ENCODE measurements at places on chromosomes 7 and 10.
A peak's percentile ranks its signal among the peaks of the same experiment; 100 is the strongest.

DNA sequence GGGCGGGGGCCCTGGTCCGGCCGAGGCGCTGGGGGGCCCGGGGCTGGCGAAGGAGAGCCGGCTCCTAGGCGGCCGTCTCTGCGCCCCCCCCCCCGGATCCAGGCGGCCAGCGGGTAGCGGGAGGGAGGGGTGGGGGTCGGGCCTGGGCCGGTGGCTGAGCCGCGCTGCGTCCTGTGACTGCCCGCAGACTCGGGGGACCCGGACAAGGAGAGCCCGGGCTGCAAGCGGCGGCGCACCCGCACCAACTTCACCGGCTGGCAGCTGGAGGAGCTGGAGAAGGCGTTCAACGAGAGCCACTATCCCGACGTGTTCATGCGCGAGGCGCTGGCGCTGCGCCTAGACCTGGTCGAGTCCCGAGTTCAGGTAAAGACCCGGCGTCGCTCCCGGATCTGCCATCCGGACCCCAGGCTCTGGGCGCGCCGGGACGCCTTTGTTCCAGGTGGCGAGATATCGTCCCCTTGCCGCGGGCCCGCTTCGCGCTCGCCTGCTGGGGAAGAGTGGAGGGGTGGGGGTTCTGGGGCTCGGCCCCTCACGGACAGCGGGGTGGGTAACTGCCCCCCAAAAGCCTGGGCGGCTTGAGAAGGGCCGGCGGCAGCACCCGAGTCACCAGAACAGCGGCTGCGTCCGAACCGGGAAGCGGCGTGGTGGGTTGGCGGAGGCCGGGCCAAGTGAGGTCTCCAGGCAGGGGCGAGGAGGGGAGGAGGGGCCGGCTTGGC, 819 bp downstream of the UNCX start:
- DNase-seq, result no peak

DNA sequence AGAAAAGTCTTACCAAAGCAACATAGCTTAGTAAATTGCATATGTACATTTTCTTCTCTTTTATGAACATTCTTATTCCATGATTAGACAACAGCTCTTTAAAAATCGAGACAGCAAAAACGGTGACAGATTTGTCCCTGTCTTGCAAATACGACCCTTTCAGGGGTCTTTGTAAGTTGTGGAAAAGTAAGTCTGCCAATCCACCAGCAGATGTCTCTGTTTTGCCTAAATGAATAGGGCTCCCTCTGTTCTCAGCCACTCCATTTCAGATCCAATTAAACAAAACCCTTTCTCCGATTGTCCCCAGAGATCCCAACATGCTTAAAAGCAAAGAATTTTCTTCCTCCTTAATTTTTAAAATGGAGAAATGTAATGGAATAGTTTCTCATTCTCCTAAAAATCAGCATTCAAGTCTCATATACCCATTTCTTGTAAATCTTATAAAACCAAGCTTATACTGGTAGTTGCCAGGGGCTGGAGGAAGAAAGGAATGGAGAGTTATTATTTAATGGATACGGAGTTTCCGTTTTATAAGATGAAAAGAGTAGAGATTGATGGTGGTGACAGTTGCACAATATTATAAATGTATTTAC, 61.0 kb upstream of the NFE2L3 start:
- DNase-seq, result peak; percentile 84

- no peak for DNase-seq
Observed at GRCh38 chr10:21888959-21889358, 114.6 kb downstream of the DNAJC1 start.

GRCh38 chr7:134910968-134911367, 75.3 kb upstream of the AGBL3 start:
- DNase-seq, result peak; percentile 70

DNA sequence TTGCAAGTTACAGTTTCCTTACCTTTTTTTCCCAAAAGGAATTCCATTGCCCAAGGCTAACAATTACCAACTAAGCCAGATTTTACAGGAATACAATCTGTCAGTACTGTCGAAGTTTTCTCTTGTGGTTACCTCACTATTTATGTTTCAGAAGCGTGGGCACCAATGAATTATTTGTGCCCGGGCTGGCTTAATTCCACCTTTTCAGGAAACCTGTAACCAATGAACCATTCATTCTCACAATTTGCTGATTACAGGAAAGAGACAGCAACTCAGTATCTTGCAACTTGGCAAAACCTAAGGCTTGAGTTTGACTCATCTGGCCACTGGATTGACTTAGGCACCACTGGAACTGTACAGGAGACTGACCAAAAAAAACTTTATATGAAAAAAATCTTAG, 485.6 kb downstream of the INHBA start:
- no peak for DNase-seq

GRCh38 chr7:25775999-25776743, 375.8 kb upstream of the NFE2L3 start:
- DNase-seq, result no peak

- DNase-seq, result no peak
Observed at GRCh38 chr7:106870528-106870927, 5.4 kb downstream of the PIK3CG start.

GRCh38 chr7:17608114-17608833, 309.8 kb downstream of the AHR start:
- DNase-seq, result no peak

DNA sequence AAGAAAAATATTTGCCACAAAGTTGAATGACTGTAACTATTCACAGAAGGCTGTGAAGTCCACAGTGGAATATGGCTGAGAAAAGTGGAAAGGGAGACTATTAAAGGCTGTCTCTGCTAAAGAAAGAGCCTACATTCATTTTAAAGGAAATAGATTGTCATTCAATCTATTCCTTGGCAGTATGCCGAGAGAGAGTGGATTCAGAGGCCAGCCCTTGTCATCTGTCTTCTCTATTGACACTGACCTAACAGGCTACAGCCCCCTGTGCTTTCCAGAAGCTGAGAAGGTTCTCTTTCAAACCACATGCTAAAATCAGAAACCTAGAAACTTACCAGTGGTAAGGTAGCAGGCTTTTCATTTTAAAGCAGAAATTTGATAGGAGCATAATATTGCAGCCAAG, 12.1 kb downstream of the ODAD2 start:
- no peak for DNase-seq

DNA sequence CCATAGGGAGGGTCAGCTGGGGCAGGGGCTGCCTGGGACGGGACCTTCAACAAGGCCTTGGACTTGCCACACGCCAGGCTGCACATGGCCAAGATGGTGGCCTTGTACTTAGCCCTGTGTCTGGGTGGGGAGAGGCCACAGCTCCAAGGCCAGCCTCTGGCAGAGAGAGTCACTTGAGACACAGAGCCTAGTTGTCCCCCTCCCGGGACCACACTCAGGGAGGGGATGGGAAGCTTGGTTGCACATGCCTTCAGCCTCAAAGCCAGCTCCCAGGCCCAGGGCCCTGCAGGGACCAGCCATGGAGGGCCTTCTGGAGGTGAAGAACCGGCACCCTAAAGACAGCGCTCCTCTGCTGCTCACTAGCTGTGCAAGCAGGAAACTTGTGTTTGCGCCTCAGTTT, 16.7 kb downstream of the MMRN2 start:
- no peak for DNase-seq

DNA sequence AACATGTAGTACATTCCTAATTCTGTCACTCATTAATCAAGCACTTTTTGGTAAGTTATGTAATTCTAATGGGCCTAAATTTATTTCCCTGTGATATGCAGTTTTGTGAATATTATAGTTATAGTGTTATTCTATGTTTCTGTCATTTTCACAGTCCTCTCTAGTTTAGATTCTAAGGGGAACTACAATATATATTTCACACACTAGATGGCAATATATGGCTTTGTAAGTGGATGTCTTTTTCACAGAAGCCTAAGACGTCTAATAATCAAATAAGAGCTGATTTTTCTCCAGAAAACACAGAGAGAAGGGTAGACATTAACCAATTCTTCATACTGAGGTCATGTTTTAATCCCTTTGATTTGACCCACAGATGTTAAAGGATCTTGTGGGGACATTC, 18.0 kb downstream of the RNLS start:
- peak; percentile 66 for DNase-seq

DNA sequence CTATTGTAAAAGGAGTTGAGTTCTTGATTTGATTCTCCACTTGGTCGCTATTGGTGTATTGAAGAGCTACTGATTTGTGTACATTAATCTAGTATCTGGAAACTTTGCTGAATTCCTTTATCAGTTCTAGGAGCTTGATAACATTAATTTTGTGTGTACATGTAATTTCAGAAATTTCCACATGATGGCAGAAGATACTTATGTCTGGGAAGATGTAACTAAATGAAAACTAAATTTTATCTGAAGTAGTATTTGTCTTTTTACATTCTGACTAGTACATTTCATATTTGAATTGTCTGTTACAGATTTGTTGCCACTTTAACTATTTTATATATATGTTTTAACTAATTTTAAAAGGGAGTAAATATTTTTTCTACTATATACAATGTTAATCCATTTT, 27.6 kb downstream of the SDHAF3 start:
- peak; percentile 67 for DNase-seq

GRCh38 chr7:82382276-82382675, 61.3 kb downstream of the CACNA2D1 start:
- DNase-seq, result no peak

DNA sequence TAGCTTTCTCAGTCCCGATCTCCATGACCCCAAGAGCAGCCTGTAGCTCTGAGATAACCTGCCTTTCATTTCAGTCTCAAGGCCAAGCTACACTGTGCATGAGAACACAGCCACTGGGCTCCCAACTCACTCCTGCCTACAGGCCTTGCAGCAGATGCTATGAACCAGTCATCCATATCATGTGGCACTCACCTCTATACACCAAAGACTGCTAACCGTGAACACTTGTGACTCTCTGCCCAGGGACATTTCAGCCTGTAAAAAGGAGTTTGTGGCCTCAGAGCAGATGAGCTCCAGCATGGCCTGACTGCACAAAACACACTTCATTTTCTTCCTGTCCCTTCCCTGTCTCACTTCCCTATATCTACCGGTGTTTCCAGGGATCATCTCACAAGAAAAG, 56.9 kb upstream of the NPY start:
- peak; percentile 32 for DNase-seq

DNA sequence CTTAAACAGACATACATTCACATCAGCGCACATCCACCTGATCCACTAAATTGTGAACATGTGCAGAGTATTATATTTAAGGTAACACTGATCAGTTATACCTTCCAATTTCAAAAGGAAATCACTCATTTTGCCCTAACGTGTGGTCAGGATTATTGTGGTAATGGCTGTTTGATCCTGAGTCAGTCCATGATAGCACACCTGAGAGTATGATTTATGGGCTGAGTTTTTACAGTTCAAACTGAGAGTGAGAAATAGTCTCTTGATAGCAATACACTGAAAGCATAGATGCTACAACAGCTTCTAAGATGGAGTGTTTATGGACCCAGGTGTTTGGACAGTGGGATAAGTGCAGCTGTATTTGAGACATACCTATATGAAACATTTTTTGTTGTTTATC, 96.7 kb downstream of the KIF20B start:
- no peak for DNase-seq

- DNase-seq, result no peak
Observed at GRCh38 chr7:140667476-140667875, 5.3 kb upstream of the ADCK2 start.

GRCh38 chr10:82089327-82089726, 214.3 kb downstream of the NRG3 start:
- DNase-seq, result peak; percentile 67

DNA sequence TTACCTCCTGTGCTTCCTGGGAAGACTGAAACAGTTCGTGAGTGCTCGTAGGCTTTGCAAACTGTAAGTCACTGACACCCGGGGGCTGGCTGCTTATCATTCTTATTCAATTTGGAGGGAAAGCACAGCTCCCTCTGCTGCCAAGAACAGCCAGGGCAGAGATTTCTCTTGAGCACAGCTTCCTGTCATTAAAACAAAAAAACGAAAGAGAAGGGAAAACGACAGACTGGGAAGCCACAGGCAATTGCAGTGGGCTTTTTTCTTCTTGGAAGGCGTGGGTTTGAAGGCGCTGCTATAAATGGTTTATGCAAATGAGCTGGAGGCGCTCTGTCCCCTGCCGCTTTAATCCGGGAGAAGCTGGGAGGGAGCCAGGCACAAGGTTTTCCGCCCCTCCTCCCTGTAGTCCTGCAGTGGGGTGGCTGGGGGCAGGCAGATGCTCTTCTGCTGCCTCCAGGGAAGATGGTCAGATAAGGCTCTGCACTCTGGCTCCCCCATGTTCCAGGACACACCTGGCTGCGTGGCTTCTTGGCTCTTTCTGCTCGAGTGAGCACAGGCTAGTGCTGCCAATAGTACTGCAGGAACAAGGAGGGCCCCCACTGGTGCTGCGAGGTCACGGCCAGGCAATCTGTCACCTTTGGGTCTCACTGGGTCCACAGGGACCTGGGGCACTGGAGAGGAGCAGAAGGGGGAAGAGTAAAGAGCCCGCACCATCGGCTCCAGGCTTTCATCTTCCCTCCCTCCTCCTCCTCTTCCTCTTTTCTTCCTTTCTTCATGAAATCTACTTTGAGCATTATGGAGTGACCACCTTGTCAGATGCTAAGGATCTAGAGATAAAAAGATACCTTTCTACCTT, 49.5 kb downstream of the NEURL1 start:
- peak; percentile 87 for DNase-seq

DNA sequence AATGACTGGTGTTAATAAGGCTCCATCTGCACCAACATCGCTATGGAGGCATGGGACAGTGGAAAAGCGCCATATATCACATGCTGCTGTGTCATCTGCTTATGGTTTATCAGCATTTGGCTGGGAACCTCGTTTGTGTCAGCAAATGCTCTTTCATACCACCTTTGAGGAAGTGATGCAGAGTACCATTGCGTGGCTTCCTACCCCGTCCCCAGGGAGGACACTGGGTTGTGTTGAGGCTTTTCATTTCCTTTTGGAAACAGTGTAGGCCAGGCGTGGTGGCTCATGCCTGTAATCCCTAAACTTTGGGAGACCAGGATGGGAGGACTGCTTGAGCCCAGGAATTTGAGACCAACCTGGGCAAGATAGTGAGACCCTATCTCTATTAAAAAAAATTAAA, 6.8 kb downstream of the TACR2 start:
- DNase-seq, result no peak

- no peak for DNase-seq
Observed at GRCh38 chr7:80387634-80388193, 124.2 kb downstream of the GNAT3 start.

- no peak for DNase-seq
Observed at GRCh38 chr10:106618646-106619045, 545.9 kb downstream of the SORCS1 start.

DNA sequence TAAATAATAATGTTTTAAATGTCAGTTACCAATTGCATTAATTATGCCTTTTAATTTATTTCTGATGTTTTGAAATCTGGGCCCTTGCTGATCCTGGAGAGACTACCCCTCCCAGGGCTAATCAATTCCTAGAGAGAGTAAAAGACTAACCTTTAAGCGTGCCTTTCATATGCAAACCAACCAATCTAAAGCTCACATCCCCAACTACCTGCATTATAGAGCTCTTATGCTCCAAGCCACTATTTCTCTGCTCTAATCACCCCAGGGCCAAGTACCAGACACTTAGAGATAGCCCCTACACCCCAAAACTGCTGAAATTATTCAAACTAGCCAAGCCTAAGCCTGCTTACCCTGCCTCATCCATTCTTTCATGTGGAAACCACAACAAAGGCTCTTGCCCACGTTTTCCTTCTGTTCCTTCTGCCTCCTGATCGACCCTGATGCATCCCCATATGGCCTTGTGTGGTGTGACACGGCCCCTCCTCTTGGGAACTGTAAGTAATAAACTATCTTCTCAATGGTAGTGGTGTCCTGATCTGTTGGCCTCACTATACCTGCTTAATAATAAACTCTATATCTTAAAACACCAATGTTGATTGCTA, 97.7 kb downstream of the HIBADH start:
- DNase-seq, result no peak

- peak; percentile 44 for DNase-seq
Observed at GRCh38 chr10:100934084-100934659, 21.4 kb downstream of the SLF2 start.

- DNase-seq, result no peak
Observed at GRCh38 chr7:7694542-7694941, 23.9 kb downstream of the RPA3 start.

Data from DMS53 (cell line).